ENCODE measurements at places on chromosomes 16 and 17.

- no peak for DNase-seq
These were observed 5.0 kb downstream of the SOCS1 start for GRCh38 chr16:11250786-11251524.

DNA sequence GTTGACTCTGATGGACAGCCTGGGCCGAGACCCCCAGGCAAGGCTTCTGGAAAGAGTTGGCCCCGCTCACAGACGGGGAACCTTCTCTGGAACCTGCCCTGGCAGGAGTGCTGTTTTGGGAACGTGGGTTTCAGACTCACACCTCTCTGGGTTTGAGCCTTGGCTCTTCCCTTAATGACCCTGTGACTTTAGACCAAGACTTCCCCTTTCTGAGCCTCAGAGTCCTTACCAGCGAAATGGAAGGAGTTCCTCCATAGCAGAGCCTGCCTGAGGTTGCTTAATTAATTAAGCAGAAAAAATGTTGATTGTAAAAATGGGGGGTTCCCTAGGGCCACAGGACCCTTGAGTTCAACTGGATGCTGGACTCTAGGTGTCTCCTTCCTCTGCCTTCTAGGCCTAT, 408.2 kb downstream of the SEC14L1 start:
- no peak for DNase-seq

- DNase-seq: no peak
These were observed 16.9 kb downstream of the NARF start for GRCh38 chr17:82475458-82475857.

- no peak for DNase-seq
These were observed 375.6 kb downstream of the SOX9 start for GRCh38 chr17:72496461-72496860.

DNA sequence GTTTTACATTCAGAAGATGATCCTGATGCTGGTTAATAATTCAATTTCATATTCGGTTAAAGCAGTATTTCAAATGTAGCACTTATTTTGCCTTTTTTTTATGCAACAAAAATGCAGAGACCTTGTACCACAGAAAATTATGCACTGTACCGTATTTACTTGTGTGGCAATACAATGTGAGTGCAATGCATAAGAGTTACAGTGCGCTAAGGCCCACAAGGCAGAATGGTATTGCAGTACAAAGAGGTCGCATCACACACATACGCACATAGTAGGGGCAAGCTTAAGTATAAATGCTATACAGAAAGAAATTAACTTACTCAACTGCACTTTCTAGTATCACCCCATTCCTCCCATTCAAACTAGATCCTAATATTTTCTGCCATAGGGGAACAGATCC, 103.0 kb downstream of the SYCE1L start:
- DNase-seq: no peak

DNA sequence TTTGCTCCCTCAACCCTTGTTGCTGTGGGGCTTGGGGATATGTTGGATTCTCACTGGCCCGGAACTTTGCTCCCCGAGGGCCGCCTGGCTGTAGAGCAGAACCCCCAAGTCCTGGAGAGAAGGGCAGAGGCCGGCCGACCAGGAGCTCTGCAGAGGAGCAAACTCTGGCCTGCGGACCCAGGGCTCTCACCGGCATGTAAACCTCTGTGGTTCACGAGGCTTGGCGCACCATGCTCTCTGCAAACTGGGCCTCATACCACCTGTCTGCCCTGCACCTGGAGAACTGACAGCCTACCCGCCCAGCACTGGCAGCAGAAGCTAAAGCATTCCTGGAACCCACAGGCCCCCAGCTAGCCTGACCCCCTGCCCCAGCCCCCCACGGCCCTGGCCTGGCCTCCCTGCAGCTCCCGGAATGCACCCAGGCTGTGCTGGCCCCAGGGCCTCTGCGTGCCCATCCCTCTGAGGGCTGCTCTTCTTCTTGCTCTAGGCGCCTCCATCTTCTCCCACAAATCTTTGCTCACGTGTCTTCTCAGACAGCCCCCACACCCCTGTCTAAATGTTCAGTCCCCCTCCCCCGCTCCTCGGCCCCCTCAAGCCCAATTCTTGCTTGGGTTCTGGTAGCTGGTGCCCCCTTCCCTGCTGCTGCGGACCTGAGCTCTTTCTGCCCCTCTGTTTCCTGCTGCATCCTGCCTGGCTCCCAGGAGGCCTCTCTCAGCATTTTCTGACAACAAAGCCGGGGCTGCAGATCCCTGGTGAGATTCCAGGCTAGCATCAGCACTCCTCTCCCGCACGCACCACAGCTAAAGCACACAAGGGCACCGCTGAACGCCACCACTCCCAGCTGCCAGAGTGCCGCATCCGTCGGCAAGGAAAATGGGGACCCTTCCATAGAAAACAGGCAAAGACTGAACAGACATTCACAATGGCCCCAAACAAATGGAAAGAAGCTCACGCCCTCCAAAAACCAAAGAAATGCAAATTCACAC, 23.3 kb downstream of the ACTG1 start:
- no peak for DNase-seq
